ENCODE measurements at places on chromosomes 4 and X. TPM values are rescaled to one million over a fixed set of nuclear protein-coding genes. Genes with fewer than 3 reads are reported as not detected.

The ARHGAP6 gene
- total RNA-seq = not detected

The PPP2R2C gene
- total RNA-seq = not detected

The CCNG2 gene
- 38.1 TPM for total RNA-seq

The MAGEA4 gene
- total RNA-seq = not detected

The TDO2 gene
- total RNA-seq = not detected

The FAM47E gene
- total RNA-seq = 1.3 TPM

GRCh38 chr4:8740666-8741395 lies 130.8 kb downstream of the HMX1 start:
- DNase-seq = no peak

- no peak for DNase-seq
These were observed 32.7 kb downstream of the TBC1D14 start for GRCh38 chr4:6942238-6942800.

DNA sequence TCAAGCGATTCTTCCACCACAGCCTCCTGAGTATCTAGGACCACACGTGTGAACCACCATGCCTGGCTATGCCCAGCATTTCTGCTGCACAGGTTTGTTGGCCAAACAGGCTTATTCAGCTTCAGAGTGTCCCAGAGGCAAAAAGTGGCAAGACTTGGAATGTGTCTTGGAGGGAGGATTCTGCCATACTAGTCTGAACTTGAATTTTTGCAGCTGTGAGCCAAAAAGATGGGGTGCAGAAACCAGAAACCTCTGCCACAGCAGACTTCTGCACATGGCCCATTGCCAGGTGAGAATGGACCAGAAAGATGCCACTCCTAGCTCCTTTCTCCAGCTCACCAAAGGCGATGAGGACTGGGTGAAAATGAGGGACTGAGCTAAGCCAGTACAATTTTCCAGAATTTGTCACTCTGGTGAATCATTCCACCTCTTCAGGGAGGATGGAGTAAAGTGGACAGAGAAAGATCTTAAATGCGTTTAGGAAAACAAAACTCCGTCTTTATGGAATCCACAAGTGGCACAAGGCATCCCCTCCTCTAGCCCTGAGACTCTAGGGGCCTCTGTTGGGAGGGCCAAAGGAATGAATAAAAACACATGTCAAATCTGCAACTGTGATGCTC lies 369.1 kb upstream of the CLNK start:
- DNase-seq = no peak

DNA sequence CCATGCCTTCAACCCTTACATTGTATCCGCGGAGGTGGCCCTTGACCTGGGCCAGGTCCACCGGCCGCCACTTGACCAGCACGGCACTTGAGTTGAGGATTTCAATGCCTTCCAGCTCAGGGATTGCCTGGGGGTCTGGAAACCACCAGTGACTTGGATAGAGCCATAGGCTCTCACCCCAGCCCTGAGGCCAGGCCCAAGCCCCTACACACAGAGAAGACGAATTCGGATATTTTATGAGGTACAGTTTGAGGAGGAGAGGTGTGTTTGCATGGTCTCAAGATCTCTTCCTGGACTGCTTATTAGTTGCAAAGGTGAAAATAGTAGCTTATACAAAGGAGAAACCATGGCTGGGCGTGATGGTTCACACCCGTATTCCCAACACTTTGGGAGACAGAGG lies 20.3 kb downstream of the L1CAM start:
- DNase-seq = no peak

DNA sequence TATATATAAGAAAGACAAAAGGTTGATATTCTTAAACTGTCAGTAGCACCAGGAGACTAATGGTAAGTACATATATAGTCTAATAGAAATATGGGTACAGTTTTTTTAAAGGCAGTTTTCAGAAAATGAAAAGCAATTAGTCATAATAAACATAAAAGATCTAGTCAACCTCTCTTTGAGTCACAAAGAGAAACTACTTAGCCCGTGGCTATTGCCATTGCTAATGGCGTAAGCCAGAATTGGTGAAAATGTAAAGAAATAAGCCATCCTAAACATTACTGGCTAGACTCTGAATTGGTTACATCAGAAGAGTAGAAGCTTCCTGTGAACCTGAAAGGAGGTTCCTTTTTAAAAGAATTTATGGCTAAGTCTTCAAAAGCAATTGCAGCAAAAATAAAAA lies 668.7 kb upstream of the CPEB2 start:
- DNase-seq = no peak

DNA sequence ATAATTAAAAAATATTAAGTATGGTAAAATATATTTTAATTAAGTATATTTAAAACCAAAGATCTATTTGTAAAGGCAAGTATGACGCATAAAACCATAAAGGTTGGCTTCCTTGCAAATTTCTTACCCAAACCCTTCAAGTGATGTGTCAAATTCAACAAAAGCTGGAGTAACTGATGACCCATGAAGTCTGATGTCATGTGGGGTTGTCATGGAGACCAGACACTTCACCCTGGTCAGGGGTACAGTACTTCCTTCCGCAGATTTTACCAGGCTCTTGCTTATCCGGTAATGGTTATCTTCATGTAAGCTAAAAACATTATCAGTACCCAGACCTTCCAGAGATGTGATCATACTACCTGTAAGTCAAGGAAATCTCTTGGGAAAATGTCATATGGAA lies 170.1 kb downstream of the WDFY3 start:
- no peak for DNase-seq

- DNase-seq = no peak
These were observed 141.8 kb downstream of the TSPAN5 start for GRCh38 chr4:98516441-98517217.
